ENCODE measurements at places on chromosomes 5 and 9.

DNA sequence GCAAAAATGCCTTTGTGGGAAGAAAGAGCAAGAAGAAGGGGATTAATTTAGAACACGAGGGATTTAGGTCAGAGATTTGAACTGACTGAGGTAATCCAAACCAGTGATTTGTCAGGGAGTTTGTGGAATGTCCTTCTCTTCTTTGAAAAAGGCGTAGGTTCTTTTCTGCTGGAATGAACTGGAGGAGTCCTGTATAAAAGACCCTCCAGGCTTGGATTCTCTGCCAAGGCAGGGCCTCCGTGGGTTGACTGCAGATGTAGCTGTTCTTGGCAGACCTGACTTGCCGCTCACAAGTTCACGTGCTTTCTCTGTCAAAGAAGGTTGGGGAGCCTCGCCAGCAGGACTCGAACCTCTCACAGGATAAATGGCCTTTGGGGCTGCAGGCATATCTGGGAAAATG is 62.8 kb upstream of the STC2 start:
- no peak for DNase-seq

DNA sequence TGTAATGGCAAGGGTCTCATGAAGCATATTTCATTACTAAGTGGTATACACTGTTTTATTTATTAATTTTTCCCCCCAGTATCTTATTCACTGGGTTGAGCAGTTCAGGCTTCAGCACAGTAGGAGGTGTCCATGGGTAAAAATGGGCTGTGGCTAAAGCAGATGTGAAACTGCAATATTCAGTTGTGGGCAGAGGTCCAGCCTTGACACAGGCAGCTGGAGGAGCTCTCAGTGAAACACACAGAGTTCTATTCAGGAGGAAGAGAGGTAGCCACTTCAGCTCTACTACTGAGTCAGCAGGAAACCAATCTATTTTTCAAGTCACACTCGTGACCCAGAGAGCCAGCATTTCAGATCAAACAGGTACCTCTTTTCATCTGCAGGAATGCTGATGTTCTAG is 418.3 kb downstream of the CDH10 start:
- no peak for DNase-seq

- no peak for DNase-seq
Measured at GRCh38 chr9:127776195-127776923, 2.1 kb downstream of the SH2D3C start.

- DNase-seq = no peak
Measured at GRCh38 chr9:98942906-98943681, 613 bp upstream of the COL15A1 start.

DNA sequence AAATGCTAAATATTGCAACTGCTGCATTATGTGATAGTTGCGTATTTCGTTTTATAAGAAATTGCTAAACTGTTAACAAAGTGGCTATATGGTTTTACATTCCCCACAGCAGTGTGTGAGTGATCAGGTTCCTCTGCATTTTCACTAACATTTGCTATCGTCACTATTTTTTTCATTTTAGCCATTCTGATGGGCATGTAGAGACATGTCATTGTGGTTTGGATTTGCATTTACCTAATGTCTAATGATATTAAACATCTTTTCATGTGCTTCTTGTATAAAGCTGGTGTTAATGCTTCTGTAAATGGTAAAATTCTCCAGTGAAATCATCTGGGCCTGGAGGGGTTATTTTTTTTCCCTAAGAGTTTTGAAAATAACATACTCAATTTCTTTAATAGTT is 61.6 kb downstream of the ERCC6L2 start:
- DNase-seq = no peak

GRCh38 chr9:92671323-92671722 is 1.4 kb upstream of the IPPK start:
- DNase-seq = no peak

DNA sequence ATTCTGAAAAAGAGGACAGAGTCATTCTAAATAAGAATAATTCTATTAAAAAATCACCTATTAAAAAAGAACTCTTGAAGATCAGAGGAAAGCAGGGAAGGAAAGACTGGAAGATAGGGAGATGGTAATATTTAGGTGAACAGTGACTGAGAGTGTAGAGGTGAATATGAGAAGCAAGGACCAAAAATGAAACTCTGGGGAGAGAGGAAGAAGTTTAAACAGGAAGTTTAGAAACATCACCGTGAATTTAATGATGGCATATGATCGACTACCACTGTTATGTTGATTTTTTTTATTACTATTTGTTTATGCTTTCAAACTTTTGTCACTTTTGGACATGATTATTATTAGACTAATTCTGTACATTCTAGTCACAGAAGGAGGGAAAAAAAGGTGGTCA is 1.7 kb upstream of the SPINK6 start:
- no peak for DNase-seq

DNA sequence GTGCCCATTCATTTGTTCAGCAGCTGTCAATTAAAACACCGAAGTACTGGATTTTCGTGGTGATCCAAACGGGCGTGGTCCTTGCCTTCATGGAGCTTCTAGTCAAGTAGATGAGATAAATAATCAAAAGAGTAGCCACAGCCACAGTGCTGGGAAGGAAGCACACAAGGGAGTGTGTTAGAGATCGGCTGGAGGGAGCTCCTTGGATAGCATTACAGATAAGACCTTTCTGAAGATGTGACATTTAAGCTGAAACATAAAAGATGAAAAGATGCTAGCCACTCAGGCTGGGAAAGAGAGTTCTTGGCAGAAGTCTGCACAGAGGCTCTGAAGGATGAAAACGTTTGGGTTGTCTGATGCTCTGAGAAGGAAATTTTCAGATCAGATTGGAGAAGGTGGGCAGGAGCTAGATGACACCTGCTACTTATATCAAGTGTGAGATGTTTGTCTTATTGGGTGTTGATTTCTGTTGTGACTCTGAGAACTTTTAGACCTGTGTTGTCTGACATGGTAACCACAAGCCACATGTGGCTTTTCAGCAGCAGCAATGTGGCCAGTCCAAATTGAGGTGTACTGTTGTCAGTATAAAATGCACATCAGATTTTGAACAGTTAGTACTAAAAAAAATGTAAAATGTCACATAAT is 123.9 kb downstream of the TLE4 start:
- DNase-seq = no peak

DNA sequence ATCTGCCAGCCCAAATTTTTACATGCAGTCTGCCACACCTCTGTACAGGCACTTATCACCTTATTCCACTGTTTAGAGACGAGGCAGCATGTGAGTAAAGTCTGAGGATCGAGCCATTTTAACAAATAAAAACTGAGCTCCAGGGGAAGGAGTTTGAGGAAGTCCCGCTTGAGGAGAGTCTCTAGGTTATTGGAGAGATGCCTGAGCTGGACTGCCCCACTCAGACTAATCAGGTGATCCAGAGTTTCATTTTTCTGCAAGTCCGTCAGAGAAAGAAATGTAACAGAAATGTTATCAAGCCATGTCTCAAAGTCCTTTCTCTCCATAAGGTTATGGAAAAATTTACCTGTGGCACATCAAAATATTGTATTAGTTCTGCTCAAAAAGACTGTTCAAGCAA is 5.3 kb downstream of the FBXW2 start:
- no peak for DNase-seq

- no peak for DNase-seq
Measured at GRCh38 chr9:133935328-133936005, 56.7 kb downstream of the VAV2 start.

DNA sequence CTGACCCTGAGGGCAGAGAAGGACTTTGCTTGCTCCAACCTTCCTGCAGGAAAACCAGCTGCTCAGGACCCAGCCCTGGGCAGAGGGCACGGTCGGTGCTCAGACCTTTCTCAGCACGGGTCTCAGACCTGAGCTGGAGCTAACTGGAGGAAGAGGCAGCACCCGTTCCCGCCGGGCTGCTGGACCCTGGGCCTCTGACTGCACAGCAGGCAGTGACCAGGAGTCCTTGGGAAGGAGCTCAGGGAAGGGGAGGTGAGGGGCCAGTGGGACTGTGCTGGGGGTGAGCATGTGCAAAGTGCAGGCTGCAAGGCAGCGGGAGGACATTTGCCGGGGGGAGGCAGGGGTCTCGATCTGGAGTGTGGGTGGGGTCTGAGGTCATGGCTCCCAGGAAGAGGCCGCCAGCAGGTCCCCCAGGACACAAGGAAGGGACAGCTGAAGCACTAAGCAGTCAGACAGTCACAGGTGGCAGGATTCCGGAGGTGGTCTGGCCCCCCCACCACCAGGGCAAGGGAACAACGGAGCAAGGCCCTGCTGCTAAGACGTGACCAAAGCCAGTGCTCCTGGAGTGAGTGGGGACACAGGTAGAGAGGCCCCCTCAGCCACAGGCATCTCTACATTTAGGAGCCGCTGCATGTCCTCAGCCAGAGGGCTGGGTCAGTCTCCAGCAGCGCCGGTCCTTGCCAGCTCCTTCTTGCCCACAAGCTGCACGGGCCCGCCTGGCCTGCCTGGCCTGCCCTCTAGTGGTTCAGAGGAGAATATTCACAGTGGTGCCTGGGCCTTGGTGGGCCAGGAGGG is 4.8 kb upstream of the DPM2 start:
- peak; percentile 74 for DNase-seq

DNA sequence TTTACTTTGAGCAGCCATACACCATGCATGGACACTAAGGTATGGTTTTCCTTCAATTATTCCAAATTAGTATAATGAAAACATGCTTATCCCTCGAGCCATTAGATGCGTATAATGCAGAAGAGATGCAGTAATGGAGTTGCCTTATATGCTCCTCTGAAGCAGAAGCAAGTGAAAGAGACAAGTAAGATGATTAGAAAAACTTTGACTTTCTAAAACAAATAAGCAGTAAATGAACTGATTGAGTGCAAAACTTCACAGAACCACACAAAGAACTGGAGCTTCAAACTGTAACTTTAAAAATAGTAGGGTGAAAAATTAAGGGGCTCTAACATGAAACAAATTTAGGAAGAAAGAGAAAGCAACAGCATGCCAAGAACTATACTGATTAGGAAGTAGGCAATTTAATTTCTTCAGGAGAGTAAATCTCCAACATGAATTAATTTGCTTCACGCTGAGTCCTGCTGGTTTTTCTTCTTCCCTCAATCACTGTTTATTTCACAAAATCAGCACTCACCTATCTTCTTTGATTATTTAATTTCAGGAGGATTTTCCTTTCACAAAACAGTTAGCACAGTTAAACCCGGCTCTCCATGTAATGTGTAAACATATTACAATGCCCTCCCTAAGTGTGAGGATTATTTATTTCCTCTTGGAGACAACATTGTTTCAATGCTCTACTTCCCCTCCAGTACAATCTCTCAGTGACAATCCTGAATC is 90.3 kb upstream of the PAM start:
- no peak for DNase-seq

- DNase-seq = no peak
Measured at GRCh38 chr5:171441246-171441791, 21.9 kb downstream of the FGF18 start.

DNA sequence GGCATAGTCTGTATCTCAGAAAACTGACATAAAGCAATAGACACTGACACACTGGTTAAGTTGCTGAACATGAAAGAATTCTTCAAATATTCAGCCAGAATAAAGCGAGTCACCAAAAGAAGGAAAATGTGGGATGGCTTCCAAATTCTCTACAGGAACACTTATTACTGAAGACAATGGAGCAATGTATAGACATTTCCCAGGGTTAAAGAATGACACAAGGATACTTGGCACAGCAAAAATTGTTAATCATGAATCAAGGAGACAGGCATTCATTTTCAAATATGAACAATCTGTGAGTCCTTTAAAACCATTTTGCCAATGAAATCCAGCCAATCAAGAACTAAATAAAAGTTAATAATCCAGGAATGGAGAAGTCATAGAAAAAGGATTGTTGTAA is 92.5 kb downstream of the MTX3 start:
- DNase-seq = no peak

- no peak for DNase-seq
Measured at GRCh38 chr9:131276094-131276888, at the start of gene FAM78A. FAM78A (minus strand) TSS chr9:131276510; CDS start chr9:131276179, 331 bp downstream.

DNA sequence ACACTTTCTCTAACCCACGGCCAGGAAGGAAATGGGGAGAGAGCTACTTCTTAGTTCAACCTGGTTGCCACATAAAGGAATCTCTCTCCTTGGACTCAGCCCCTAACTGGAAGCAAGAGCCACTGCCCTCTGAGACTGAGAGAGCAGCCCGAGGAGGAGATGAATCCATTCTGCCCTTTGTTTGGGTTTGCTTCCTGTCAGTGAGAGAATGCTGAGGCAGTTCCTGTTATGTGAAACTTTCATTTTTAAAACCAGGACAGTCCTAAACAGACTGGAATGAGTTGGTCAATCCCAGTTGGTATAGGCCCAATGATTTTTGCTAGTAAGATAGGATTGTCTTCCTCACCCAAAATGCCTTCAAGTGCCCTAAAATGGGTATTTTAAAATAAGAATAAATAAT is 205.1 kb downstream of the NTRK2 start:
- no peak for DNase-seq

DNA sequence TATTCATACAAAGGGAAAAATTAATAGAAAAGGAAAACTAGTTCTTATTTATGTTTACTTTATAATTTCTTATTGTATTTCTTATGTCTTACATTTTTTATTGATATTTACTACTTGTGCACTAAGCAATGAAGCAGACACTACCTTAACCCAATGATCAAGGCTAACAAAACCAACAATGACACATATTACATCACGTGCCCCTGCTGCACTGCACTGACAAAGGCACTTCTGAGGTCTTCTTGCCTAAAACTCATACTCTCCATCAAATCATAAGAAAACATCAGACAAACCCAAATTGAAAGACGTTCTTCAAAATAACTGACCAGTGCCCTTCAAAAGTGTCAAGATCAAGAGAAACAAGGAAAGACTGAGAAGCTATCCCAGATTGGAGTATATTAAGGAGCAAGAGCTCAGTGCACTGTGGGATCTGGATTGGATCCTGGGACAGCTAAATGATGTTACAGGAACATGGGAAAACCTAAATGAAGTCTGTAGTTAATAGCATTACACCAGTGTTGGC is 230.9 kb downstream of the AUH start:
- DNase-seq = no peak

GRCh38 chr9:115006660-115007059 is 76.3 kb upstream of the TNFSF8 start:
- peak; percentile 37 for DNase-seq

DNA sequence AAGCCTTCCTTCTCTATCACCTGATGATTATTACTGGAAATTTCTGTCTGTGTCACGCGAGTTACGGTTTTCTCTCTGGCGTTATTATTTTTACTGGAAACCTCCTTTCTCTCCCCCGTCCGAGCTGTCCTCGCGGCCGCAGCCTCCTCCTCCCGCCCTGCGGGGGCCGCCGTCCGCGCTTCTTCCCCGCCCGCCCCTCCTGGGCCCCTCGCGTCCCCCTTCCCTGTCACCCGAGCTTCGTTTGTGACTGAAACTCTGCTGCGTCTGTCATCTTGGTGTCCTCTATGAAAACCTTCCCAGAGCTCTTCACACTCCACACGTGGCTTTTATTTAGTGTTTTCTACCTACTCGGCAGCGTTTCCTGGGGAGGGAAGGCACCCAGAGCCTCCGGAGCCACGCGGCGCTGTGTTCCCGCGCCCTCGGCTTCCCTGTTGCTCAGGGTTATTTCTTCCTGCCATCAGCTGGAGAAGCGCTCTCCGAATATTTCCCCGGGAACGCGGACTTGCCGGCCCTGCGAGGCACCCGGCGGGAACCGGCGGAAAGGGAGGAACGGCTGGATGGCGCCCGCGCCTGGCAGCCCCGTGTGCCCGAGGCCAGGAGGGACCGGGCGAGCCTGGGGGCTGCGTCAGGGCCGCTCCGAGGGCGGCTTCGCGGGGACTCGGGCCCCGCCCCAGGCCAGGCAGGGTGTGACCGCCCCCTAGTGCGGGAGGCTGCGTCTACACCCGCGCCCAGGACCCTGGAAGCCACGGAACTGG is 33.9 kb downstream of the TRIP13 start:
- no peak for DNase-seq

GRCh38 chr9:134071149-134071548 is 3.3 kb upstream of the BRD3 start:
- no peak for DNase-seq

Measured in dorsolateral prefrontal cortex (tissue), 122 donors.